ENCODE measurements at places on chromosomes 5 and 9.
A peak's percentile ranks its signal among the peaks of the same experiment; 100 is the strongest.

DNA sequence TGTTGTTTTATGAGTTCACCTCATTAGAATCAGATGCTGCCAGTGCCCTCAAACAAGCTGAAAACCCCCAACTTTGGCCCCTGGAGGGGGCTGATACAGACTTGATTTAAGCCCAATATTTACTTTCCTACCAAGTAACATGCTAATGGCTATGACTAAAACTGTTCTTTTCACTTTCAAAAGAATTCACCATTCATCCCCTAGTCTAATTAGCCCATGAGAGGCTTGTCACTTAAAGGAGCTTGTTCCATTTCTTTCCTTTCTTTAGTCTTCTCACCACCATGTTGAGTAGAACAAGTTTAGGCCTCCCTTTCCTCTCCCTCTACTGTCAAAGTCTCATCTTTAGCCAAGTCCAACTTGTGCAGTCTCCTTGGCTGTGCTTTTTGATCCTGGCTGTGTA, 50.4 kb downstream of the EPB41L4B start:
- DNase-seq, result no peak

DNA sequence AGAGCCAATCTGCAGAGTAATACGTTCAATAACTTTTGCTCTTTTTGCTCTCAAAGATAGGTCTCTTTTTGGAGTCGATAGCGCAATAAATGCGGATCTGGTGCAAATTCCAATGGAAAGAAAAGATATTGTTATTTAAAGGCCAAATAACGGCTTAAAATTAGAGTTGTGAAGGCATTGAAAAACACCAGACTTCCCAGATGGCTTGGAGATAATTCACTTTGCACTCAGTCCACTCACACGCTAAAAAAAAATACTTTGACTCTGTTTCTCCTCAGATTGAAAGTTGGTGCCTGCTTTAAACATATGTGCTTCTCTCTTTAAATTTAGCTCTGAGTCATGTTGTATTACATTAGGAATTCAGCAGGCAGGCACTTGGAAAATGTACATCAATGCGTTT, 19.5 kb upstream of the MED27 start:
- DNase-seq, result no peak

DNA sequence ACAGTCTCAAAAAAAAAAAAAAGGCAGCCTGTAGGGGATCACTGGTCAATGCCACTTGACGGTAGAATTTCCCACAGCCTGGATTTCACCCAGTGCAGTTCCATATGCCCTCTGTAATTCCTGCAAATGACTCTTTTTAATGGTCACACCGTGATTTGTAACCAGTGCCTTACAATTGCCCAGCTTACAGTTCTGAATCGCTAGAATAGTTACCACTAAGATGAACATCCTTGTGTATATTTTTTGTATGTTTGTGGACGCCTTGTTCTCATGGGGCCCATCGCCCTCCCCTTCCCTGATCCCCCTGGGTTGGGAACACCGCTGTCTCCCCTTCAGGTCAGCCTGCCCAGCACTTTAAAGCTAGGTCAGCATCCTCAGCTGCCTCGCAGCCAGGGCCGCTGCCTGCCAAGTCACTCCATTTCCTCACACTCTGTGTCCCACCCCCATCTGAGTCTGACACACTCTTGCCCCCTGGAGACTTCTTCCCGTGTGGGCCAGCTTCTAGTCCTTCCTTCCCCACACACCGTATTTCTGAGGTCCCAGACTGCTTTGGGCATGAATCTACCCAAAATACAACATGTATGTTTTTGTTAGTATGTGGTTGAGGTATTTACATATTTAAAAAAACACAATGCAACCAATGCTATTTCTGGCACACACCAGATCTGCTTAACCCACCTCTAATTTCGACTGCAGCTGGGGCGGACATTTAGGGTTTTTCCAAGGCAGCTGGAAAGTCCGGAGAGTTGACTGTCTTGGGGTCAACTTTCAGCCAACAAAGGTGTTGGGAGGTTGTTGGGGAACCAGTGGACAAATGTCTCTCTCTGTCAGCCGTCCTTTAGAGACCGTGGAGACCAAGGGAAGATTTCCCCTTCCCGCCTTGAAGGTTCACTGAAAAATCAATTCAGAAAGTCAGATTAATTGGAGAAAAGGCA, 120.5 kb upstream of the NEK6 start:
- DNase-seq, result no peak

- DNase-seq, result no peak
These were observed 54.6 kb downstream of the SCAI start for GRCh38 chr9:125088752-125089151.

- no peak for DNase-seq
These were observed 6.6 kb upstream of the CNOT6 start for GRCh38 chr5:180487556-180487955.

DNA sequence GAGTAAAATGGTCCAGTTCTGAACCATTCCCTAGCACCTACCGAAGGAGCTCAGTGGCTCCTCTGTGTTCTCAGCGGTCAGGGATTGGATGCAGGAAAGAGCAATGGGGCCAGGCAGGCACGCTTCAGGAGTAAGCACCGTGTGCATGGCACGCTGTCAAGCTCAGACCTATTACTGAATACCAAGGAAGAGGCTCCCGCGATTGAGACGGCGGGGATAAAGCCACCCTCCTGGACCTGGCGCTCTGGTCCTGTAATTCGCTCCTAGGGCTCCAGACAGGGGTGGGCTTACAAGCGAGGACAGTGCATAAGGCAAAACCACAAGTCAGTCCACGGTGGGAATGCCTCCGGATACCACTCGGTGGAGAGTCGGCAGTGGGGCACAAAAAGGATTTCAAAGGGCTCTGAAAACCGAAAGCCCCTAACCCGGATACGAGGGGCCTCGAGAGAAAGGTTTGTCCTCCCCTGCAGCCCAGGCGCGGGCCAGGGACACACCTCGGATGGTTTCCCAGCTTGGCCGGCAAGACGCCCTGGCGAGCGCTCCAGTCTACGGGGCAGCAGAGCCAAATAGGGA, 988 bp downstream of the OXCT1 start:
- peak; percentile 75 for DNase-seq

- peak; percentile 67 for DNase-seq
These were observed at the start of gene NR3C1 for GRCh38 chr5:143403593-143404415. NR3C1 (minus strand) TSS chr5:143403686; CDS start chr5:143400839, 2,847 bp downstream.

GRCh38 chr9:115104908-115105307, 13.0 kb downstream of the TNC start:
- no peak for DNase-seq
